Right kidney (tissue), 9 donors: ENCODE measurements at places on chromosomes 13 and 19.

- no peak for DNase-seq
Measured at GRCh38 chr13:34884366-34884765, 57.7 kb upstream of the NBEA start.

DNA sequence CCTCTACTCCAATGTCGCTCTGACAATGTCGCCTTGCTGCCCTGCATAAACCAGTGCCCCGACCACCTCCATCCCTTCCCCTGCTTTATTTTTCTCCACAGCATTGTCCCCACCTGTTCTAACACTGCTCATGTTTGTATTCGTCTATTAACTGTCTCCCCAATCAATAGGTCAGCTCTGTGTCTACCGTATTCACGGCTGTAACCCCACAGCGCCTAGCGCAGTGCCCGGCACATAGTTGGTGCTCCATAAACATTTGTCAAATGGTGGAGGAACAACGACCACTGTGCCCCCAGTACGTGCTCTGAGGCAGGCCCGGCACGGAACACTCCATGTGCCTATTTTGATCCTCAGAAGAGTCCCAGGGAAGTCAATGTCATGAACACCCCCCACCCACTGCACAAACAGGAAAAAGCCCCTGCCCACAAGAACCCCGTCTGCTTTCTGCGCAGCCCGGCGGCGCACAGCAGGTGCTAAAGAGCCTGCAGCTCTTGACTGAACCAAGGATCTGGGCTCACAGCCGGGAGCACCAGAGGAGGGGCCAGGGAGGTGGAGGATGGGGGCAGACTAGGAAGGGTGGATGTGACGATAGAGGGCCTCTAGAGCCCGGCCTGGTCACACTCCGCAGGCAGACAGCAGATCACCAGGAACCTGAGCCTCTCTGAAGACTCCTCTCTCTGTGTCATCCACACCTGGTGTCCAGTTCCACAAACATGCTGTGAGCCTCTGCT, 1.8 kb upstream of the CEACAM16 start:
- no peak for DNase-seq

- DNase-seq, result peak; percentile 85
Measured at GRCh38 chr13:97976610-97977521, 23.4 kb downstream of the IPO5 start.

DNA sequence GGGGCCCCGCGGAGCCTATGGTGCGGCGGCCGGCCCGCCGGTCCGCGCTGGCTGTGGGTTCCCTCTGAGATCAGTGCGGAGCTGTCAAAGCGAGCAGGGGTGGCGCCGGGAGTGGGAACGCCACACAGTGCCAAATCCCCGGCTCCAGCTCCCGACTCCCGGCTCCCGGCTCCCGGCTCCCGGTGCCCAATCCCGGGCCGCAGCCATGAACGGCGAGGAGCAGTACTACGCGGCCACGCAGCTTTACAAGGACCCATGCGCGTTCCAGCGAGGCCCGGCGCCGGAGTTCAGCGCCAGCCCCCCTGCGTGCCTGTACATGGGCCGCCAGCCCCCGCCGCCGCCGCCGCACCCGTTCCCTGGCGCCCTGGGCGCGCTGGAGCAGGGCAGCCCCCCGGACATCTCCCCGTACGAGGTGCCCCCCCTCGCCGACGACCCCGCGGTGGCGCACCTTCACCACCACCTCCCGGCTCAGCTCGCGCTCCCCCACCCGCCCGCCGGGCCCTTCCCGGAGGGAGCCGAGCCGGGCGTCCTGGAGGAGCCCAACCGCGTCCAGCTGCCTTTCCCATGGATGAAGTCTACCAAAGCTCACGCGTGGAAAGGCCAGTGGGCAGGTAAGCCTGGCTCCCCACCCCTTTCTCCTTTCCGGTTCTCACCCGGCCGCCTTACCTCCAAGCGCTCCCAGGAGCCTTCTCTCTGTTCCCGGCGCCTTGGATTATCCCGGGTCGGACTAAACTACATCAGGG, at the start of gene PDX1:
Gene PDX1, plus strand, starts transcription at position 67 of the 743 bp plus-strand sequence. Its CDS starts 139 bp downstream, at position 206.
- peak; percentile 71 for DNase-seq

DNA sequence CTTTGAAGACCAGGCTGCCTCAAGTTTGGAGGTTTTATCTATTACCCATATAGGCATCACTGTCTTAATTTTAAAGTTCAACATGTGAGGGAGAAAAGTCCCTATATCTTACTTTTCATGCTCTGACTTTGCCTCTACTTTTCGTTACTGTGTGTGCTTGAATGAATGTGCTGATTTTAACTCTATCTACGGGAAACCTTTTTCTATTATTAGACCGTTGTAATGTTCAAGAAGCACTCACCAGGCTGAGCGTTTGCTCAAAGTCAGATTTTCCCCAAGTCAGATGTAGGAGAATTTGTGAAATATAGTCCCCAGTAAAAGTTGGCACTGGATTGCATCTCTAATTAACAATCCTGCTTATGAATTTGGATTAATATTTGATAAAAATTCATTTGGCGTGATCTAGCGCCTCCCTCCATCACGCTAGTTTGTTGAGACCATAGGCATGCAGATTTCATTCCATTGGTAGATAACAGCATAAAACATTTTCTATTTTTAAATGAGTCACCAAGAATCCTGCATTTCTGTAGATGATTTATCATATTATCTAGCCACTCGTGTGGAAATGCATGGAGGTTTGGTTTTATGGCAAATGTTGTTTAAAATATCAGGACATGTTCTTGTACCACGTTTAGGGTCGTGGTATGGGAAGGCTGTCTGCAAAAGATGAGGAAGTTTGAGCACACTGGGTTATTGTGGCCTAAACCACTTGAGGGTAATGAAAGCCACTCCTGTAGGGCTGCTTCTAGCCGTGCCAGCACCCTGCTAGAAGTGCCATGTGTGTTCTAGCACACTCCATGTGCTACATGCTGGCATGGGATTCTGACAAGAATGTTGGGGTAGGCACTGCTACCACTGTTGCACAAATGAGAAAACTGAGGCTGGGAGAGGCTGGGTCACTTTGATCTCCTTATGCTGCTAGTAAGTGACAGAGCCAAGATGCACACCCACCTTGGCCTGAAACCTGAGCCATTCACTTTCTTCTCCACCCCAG, 179.4 kb downstream of the FGF9 start:
- no peak for DNase-seq

DNA sequence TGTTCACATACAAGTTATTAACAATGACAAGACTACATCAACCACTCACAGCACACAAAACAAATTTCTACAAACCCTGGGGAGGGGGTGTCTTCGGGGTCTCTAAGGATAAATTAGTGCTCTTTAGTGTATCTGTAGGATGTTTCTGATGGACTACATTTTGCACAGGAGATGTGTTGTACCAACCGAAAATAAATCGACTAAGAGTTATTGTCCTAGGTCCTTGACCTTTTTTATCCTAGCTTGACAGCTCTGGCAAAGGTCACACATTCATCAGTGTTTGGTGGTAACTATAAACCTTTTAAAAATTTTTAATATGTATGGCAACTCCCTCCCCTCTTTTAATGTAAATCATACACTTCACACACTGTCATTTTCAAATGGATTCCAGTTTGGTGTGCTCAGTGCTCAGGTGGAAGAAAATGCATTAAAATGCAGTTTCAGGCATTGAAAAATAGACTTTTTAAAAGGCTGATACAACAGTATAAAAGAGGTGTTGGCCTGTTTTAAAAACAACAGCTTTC, 7.7 kb downstream of the ZIC5 start:
- no peak for DNase-seq

GRCh38 chr13:59681636-59682311, 482.0 kb downstream of the DIAPH3 start:
- no peak for DNase-seq
